ENCODE measurements at places on chromosomes 2 and 18.

DNA sequence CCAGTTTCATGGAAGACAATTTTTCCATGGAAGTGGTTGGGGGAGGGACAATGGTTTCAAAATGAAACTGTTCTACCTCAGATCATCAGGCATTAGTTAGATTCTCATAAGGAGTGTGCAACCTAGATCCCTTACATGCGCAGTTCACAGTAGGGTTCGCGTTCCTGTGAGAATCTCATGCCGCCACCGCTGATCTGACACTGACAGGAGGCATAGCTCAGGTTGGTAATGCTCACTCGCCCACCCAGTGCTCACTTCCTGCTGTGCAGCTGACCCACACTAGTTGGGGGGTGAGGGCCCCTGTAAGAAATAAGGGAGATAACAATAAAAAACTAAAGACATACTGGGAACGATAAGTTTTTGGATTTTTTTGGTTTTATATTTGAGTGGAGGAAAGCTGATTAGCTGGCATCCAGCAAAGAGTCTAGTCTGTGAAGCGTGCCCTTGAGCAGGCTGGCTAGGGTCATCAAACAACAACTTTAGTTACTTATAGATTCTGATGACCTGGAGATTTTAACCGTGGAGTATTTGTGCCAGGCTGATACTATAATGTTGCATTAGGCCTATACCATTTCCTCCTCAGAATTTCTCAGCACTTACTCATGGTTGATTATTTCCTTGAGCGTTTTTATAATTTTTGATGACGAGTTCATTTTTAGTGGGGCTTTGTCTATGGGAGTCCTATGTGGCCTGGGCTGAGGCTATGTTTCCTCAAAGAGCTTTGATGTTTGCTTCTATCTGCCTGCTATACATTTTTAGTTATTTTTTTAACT is 6.3 kb upstream of the MCFD2 start:
- no peak for DNase-seq

GRCh38 chr18:26863921-26864497 is 1.5 kb downstream of the AQP4 start:
- no peak for DNase-seq

- DNase-seq, result no peak
These were observed 21.6 kb downstream of the FBXO36 start for GRCh38 chr2:229943770-229944449.

GRCh38 chr2:80381666-80382065 is 77.1 kb upstream of the LRRTM1 start:
- DNase-seq, result no peak

- peak; percentile 46 for DNase-seq
These were observed 610 bp downstream of the SPC25 start for GRCh38 chr2:168889635-168890005.

DNA sequence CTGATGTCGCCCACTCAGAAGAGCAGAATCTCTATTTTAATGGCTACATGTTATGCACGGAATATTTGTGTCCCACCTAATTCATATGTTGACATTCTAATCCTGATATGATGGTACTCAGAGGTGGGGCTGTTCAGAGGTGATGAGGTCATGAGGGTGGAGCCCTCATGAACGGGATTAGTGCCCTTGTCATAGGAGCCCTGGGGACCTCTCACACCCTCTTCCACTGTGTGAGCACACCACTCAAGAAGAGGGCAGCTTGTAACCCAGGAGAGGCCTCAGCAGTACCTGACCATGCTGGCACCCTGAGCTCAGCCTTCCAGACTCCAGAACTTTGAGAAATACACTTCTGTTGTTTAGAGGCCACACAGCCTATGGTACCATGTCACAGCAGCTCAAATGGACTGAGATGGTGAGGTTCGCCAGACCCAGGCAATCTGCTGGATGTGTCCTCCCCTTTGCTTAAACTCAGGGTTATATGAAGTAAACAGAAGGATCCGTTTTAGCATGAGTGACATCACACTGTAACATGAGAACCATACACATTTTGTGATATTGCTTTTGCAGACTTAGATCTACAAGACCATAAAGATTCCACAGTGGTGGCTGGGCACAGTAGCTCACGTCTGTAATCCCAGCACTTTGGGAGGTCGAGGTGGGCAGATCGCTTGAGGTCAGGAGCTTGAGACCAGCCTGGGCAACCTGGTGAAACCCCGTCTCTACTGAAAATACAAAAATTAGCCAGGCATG is 48.7 kb downstream of the ATOH8 start:
- DNase-seq, result no peak

GRCh38 chr2:191625016-191625415 is 52.9 kb upstream of the NABP1 start:
- DNase-seq, result no peak

DNA sequence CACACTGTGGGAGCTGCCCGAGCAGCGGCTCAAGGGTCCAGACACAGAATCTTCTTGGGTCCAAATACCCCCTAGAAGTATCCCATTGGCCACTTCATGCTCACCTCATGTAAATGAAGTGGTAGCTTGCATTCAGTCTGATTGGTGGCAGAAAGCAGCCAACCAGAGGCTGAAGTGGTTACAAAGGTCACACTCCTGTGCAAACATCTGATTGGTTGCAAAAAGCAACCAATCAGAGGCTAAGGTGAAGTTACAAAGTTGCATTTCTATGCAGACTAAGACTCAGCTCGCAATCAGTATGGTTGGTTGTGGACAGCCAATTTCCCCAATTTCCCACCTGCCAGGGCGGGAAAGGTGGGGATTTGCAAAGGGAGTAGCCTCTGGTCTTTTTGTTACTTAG is 94.3 kb downstream of the DGKD start:
- peak; percentile 48 for DNase-seq

DNA sequence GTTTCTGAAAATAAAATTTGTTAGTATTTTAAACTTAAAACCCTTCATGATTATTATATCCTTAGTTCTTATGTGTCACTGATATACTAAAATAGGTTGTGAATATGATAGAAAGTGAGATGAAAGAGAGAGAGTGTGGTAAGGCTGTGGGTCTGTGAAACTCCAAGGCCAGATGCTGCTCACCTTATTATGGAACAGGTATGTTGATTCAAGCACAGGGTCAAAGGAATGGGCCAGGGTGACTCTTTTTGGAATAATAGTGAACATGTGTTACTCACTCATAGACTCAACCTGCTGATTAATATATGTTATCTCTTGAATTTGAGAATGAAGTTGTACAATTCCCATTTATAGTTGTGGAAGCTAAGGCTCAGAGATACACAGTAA is 70.7 kb upstream of the FN1 start:
- no peak for DNase-seq

Measured in Karpas-422 (cell line).